Mesenteric fat pad (tissue), 1 donor: ENCODE measurements at places on chromosomes 13 and 19. TPM values are rescaled to one million over a fixed set of nuclear protein-coding genes. Genes with fewer than 3 reads are reported as not detected.
A peak's percentile ranks its signal among the peaks of the same experiment; 100 is the strongest.

DNA sequence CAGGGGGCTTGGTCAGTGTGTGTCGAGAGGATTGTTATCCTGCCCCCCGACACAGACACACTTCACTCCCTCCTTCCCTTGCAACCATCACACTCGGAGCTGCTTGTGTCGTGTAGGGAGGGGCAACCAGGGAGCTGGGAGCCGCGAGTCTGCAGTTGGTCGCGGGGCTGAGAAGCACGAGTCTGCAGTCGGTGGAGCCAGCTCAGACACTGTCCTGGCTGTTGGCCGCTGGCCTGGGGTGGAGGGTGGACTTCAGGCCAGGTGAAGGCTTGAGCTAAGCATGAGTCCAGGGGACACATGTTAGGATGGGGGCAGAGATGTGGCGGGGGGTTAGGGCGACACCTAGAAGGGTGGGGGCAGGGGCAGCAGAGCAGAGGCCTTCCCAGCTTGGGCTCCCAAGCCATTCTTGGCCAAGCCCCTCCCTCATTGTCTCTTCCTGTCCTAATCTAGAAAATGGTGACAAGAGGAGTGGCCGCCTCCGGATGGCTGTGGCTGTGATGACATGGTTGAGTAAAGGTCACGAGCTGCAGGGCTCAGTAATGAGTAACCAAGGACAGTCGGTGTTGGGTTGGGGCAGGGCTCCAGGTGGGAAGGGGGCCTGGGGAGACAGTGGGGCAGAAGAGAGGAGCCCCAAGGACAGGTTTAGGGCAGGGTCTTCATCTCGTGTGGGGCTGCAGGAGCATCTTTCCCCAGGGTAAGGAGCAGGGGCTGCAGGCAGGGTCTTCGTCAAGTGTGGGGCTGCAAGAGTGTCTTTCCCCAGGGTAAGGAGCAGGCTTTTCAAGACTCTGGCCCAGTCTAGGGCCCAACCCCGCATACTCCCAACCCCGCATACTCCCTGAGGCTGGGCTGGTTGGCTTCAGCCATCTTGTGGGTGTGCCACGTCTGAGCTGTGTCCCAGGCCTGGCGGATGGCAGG, 8.6 kb downstream of the PPP5C start:
- no peak for DNase-seq

- DNase-seq: no peak
These were observed 849.7 kb downstream of the UQCRFS1 start for GRCh38 chr19:28363254-28363653.

- DNase-seq: peak; percentile 26
These were observed 35.2 kb upstream of the PEG3 start for GRCh38 chr19:56875717-56876116.

Gene CLEC17A
- not detected for total RNA-seq

Gene OR7D2
- total RNA-seq: not detected
